Gastrocnemius medialis (tissue), 4 donors: ENCODE measurements at places on chromosomes 2 and 18. TPM values are rescaled to one million over a fixed set of nuclear protein-coding genes. Genes with fewer than 3 reads are reported as not detected.

DNA sequence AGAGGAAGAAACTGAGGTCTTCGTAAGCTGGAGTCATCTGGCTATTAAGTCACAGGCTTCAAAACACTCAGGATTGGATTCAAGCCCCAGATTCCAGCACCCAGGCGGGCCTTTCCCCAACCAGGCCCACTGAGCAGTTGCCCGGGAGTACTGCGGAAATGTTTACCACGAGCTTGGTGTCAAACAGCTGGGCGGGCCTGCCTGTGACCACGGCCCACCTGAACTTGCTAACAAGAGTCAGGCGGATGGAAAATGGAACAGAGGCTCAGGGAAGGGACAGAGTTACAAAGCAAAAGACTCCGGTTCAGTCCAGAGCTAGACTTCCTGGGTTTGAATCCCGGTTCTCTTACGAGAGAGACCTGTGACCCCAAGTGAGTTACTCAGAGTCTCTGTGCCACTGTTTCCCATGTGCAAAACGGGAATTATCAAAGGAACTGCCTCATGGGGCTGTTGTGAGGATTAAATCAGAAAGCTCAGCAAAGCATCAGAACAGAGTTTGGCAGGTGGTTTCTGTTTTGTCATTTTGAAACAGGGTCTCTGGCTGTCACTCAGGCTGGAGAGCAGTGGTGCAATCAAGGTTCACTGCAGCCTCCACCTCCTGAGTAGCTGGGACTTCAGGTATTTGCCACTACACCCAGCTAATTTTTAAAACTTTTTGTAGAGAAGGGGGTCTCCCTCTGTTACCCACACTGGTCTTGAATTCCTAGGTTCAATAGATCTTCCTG lies 49.0 kb upstream of the TFCP2L1 start:
- no peak overlapping the region for H3K4me3 ChIP-seq
- H3K27me3 ChIP-seq: no peaks in the 10 kb centered on the region
- H3K27ac ChIP-seq: peak overlapping the region; percentile 68
- H3K4me1 ChIP-seq: peaks cover 24% of the 10 kb centered on the region

The CTLA4 gene
- not detected for total RNA-seq

DNA sequence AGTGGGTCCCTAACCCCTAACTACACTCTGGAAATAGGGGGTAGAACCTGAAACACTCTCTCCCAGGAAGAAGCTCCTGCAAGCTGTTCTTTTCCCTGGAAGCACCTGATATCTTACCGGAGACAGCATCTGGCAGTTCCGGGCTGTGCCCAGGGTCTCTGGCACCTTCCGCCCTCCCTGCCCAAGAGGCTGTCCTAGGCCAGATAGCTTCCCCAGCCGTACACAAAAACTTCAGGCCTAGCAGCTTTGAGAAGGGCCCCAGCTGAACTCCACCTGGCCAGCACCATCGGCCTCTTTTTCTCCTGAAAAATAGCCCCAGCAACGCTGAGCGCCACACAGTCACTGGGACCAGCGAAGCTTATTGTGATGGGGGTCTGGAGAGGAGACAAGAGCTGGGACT lies 9.7 kb downstream of the OSR1 start:
- no peaks in the 10 kb centered on the region for H3K36me3 ChIP-seq
- peaks cover 3% of the 10 kb centered on the region for H3K27me3 ChIP-seq
- no peak for DNase-seq
- H3K4me3 ChIP-seq: peak overlapping the region; percentile 97
- H3K27ac ChIP-seq: peak overlapping the region; percentile 94

DNA sequence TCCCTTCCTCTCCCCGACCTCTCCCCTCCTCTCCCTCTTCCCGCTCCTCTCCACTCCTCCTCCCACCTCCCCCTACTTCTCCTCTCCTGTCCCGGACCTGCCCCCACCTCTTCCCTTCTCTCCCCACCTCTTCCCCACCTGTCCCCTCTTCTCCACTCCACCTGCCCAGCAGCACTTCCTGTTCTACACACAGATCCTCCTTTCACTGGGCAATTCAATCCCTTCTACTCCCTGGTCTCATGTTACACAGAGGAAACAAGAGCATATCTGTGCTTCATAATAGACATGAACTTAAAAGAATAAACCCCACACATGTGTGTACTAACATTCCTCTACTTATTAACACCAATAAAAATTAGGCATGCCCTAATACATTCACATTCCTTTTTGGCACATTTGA lies 34.8 kb downstream of the TIMM21 start:
- peaks cover 7% of the 10 kb centered on the region for H3K27me3 ChIP-seq
- H3K4me1 ChIP-seq: no peaks in the 10 kb centered on the region
- H3K36me3 ChIP-seq: no peaks in the 10 kb centered on the region
- H3K27ac ChIP-seq: no peak overlapping the region
- no peak for DNase-seq

- no peaks in the 10 kb centered on the region for H3K27me3 ChIP-seq
- H3K36me3 ChIP-seq: no peaks in the 10 kb centered on the region
- no peak overlapping the region for H3K4me3 ChIP-seq
- no peak overlapping the region for H3K27ac ChIP-seq
Measured at GRCh38 chr2:23269747-23270146, 115.2 kb upstream of the KLHL29 start.

GRCh38 chr2:180621941-180622918 lies 358.2 kb upstream of the UBE2E3 start:
- H3K36me3 ChIP-seq: no peaks in the 10 kb centered on the region
- no peak overlapping the region for H3K27ac ChIP-seq
- no peaks in the 10 kb centered on the region for H3K27me3 ChIP-seq
- H3K4me3 ChIP-seq: no peak overlapping the region
- no peak for DNase-seq
- no peaks in the 10 kb centered on the region for H3K4me1 ChIP-seq

The RAPH1 gene
- total RNA-seq: 17.6 TPM

GRCh38 chr18:68940754-68941153 lies 142.9 kb downstream of the CCDC102B start:
- DNase-seq: no peak
- H3K27me3 ChIP-seq: no peaks in the 10 kb centered on the region
- no peaks in the 10 kb centered on the region for H3K36me3 ChIP-seq
- no peak overlapping the region for H3K27ac ChIP-seq

DNA sequence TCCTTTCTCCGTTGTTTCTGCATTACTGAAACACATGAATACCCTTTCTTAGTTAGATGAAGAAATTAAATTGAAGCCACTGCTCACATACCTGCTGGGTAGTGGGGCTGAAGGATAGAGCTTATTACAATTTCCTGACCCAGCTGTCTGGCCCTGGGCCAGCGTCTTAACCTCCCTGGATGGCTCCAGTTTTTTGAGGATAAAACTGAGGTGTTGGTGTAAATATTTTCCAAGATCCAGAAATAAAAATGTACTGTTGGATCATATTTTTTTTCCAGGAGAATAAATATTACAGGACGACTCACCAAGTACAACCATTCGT lies 3.5 kb downstream of the RNF144A start:
- no peak overlapping the region for H3K4me3 ChIP-seq
- peaks cover 26% of the 10 kb centered on the region for H3K4me1 ChIP-seq
- H3K27ac ChIP-seq: no peak overlapping the region
- no peak for DNase-seq
- no peaks in the 10 kb centered on the region for H3K36me3 ChIP-seq

DNA sequence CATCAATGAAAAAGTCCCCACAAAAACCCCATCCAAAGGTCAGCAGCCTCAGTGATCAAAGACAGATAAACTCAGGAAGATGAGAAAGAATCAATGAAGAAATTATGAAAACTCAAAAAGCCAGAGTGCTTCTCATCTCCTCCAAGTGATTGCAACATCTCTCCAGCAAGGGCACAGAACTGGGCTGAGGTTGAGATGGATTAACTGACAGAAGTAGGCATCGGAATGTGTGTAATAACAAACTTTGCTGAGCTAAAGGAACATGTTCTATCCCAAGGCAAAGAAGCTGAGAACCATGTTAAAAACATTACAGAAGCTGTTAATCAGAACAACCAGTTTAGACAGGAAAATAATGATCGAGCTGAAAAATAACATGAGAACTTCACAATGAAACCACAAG lies 442.8 kb upstream of the SYT4 start:
- no peak for DNase-seq
- no peaks in the 10 kb centered on the region for H3K4me1 ChIP-seq
- no peak overlapping the region for H3K4me3 ChIP-seq
- no peak overlapping the region for H3K27ac ChIP-seq

- H3K27me3 ChIP-seq: no peaks in the 10 kb centered on the region
- no peaks in the 10 kb centered on the region for H3K36me3 ChIP-seq
- no peak overlapping the region for H3K27ac ChIP-seq
- no peaks in the 10 kb centered on the region for H3K4me1 ChIP-seq
- H3K4me3 ChIP-seq: no peak overlapping the region
Measured at GRCh38 chr2:45559436-45559835, 51.6 kb downstream of the SRBD1 start.

- H3K4me1 ChIP-seq: no peaks in the 10 kb centered on the region
- no peaks in the 10 kb centered on the region for H3K36me3 ChIP-seq
- no peak overlapping the region for H3K4me3 ChIP-seq
- no peak overlapping the region for H3K27ac ChIP-seq
- no peak for DNase-seq
- peaks cover 5% of the 10 kb centered on the region for H3K27me3 ChIP-seq
Measured at GRCh38 chr2:74599676-74600075, 45.2 kb downstream of the DOK1 start.

GRCh38 chr2:68279691-68280090 lies 27.4 kb upstream of the PPP3R1 start:
- H3K27me3 ChIP-seq: no peaks in the 10 kb centered on the region
- DNase-seq: no peak
- no peak overlapping the region for H3K4me3 ChIP-seq
- no peak overlapping the region for H3K27ac ChIP-seq
- H3K4me1 ChIP-seq: no peaks in the 10 kb centered on the region

DNA sequence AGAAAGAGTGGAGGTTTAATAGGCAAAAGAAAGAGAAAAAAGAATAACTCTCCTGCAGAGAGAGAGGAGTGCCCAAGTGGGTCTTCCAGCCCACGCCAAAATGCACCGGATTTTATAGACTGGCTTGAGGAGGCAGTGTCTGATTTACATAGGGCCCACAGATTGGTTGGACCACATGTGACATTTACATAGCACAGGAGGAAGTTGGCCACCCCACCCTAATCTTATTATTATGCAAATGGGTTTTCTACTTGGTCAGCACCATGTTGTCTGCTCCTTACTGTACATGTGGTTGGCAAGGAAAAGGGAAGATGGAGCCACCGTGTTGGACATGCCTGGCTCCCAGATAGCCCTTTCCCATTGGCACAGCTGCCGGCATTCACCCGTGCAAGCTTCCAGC lies 56.8 kb downstream of the SP110 start:
- no peak overlapping the region for H3K27ac ChIP-seq
- H3K4me1 ChIP-seq: no peaks in the 10 kb centered on the region
- H3K27me3 ChIP-seq: no peaks in the 10 kb centered on the region

DNA sequence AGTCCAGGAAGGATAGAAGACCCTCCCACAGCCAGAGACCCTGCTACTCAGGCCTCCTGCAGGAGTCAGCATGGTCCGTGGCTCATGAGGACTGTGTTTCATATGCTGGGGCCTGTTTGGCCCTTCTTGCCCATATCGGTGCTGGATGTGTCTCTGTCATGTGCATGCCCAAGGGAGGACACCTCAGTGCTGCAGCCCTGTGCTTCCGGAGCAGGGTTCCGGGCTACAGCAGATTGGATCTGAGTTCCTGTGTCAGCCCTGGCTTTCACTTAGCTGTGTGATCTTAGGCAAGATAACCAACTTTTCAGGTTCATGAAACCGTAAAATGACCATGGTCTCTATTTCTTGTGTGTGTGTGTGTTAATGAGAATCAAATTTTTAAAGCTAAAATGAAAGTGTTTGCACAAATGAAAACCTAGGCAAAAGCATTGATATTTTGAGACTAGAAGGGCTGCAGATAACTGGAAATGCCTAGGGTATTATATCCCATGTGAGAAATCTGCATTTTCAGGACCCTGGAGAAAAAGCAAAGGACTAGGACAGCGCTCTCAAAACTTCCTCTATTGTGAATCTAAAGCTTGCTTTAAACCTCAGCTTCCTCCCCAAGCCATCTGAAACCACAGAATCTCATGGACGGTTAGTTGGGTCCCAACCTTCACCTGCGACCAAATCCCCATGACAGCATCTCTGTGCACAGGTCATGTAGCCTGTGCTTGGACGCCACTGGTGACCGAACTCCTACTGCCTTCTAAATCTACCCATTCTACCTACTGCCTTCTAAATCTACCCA lies 58.8 kb upstream of the CAPN13 start:
- DNase-seq: no peak
- no peak overlapping the region for H3K4me3 ChIP-seq

DNA sequence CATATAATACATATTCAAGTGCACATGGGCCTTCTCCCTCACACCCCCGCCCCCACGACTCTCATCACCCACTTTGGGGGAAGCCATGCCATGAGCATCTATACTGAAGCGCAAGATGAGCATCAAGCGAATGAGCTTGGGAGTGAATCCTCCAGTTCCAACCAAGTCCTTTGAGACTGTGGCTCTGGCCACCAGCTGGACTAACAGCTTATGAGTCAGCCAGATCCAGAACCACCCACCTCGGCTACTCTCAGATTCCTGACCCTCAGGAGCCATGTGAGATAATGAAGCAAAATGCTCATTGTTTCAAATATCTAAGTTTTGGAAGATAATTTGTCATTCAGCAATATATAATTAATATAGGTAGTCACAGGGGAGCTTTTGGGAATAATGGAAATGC lies 22.2 kb upstream of the IL1RL1 start:
- H3K36me3 ChIP-seq: no peaks in the 10 kb centered on the region
- no peak overlapping the region for H3K27ac ChIP-seq
- no peaks in the 10 kb centered on the region for H3K27me3 ChIP-seq
- no peak overlapping the region for H3K4me3 ChIP-seq
